ENCODE measurements at places on chromosomes 2 and 18.
A peak's percentile ranks its signal among the peaks of the same experiment; 100 is the strongest.

DNA sequence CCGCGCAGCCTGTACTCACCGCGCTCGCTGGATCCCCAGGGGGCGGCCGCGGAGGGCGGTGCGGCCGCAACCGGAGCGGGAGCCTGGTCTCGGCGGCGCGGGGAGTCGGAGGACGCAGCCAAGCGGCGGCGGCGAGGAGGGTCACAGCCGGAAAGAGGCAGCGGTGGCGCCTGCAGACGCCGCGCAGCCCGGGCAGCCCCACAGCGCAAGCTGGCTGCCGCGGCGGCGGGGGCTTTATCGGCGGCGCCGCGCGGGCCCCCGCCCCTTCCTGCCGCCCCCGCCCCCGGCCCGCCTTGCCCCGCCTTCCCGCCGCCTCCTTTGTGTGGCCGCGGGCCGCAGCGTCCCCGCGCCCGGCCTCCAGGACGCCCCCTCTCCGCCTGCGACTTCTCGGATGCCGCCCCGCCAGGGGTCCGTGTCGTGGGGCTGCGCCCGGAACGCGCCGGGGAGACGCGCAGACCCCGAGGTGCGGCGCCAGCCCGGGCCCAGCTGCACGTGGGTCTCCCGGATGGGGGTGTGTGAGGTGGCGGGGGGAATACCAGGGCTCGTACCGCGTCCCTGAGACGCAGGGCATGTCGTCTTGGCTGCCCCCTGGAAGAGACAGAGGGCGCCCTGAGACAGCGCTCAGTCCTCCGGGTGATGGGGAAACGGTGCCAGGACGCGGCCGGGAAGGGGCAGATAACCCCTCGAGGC is at the start of gene SERPINE2:
TSS of gene SERPINE2 (minus strand) at position 207 of the 690 bp plus-strand sequence. CDS start 37,386 bp downstream, outside the sequence.
- peak; percentile 27 for DNase-seq

DNA sequence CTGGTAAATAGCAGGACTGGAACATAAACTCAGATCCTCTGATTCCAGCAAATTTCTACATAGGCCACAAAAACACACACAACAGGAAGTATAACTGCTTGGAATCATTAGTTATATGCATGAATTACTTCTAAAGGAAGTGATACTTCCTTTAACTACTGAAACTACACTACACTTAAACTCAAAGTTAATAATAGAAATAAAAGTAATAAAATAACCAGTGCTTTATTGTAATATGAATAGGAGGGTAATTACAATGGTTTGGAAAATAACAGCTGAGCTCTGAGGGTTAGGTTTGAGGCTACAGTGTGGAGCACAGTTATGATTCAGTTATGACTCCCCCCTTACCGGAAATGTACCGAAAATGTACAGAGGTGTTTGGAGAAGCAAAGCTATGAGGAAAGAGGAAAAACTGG is 18.5 kb upstream of the POLI start:
- DNase-seq, result no peak

- DNase-seq, result no peak
Measured at GRCh38 chr18:40380686-40381439, 1574.2 kb upstream of the PIK3C3 start.

DNA sequence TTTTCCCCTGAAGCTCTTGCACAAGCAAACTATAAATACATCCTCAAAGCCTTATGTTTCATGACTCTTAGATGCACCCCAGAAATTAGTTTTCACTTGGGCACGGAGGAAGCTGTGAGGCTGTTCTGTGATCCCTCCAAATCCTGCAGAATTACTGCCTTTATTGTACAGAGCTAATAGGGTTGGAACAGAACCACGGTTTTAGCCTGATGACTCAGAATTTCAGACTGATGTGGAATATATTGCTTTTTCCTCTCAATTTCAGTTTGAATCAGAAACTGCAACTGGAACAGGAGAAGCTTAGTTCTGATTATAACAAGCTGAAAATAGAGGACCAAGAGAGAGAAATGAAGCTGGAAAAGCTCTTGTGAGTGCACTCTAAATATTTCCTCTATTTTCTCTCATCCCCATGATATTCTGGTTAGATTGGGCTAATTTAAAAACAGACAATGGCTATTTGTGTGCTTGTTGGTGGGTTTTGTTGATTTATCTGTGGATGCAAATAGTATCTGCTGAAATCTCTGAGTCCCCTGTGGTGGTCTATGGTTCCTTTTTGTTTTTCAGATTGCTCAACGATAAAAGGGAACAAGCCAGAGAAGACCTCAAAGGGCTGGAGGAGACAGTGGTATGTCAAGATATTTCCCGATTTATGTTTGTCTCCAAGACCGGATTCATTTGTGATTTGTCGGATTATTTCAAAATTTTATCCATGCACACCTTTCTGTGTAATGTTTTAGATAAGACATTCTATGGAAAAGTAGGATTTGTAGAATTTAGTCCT is 38.2 kb upstream of the LYPD6B start:
- no peak for DNase-seq

DNA sequence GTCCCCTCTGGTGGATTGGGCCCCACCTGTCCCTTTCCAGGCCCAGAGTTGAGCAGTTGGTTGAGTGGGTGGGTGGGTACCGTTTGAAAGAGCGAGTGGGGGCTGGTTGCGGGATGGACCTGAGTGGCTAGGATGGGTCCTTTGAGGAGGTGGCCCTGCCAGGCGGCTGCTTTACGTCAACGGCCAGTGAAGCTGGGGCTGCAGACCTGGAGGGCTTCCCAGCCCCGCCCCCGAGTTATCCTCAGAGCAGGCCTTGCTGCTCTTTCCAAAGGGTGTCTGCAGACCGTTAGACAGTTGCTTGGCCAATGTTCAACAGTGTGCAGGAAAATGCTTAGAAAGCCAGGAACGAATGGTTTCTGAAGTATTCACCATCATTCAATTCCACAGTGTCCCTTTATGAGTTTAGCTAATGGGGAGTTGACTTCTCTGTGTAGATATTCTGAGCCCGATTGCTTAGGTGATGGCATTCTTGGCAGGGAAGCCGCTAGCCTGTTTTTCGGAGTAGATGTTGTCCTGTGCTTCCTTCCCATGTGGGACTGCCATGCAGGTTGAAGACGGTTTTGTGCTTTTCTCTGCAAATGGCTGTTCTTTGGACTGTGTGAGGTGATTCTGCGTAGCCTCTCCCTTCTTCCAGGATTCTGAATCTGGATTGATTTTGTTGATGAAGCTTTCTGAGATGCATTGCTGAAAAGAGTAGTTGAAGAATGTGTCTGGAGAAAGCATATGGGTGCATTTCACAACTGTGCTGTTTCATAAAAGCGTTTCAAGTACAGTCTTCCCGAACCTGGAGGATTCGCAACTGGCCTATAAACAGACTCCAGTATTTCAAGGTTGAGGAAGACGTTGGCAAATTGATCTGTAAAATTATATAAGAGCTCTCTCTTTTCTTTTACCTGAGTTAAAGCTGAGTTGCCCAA is 45.8 kb downstream of the LDLRAD4 start:
- no peak for DNase-seq

- no peak for DNase-seq
Measured at GRCh38 chr2:19731037-19731436, 170.7 kb downstream of the TTC32 start.

- no peak for DNase-seq
Measured at GRCh38 chr18:79800371-79801180, 2.8 kb downstream of the KCNG2 start.

DNA sequence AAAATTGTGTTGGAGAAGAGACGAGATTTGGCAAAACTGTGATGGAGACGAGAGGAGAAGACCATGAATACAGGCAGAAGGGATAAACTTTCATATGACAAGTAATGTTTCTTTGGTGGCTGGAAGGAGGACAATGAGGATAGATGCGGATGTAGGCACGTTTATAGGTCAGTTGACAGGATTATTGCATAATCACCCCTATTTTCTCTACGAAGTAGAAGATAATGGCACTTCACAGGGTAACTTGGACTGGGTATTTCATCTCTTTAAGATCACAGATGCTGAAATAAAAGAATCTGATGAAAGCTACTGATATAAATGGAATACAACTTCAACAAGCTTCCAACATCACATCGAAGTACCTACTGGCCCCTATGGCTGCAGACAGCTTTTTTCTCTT is 81.0 kb downstream of the PLEKHM3 start:
- no peak for DNase-seq

- DNase-seq, result no peak
Measured at GRCh38 chr2:118845005-118845521, 2.4 kb downstream of the EN1 start.

DNA sequence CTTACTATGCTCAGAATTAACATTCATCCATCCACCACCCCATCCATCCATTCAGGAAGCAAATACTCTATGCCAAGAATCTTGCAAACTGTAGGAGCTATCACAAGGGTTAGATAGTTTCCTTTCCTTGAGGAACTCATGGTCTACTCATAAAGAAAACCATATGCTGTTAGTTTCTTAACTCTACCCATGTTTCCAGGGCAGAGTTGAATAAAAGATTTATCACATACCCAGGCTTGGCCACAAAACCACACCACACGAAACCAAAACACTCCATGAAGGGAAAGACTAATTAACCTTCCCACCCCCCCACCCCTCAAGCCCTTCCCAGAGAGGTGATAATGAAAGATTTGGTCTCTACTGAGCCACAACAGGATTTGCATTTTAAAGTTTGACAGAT is 23.7 kb upstream of the MSGN1 start:
- no peak for DNase-seq

- DNase-seq, result no peak
Measured at GRCh38 chr2:176647325-176648165, 378.3 kb downstream of the MTX2 start.
